Type B pancreatic cell (in vitro differentiated cells): ENCODE measurements at places on chromosomes 1 and 21. TPM values are rescaled to one million over a fixed set of nuclear protein-coding genes. Genes with fewer than 3 reads are reported as not detected.

The FCGR3B gene
- total RNA-seq = not detected in 2 replicates

- DNase-seq = no peak
- peak overlapping the region; percentile 97 for H3K4me3 ChIP-seq
- no peaks in the 10 kb centered on the region for H3K36me3 ChIP-seq
These were observed 977 bp downstream of the LCA5L start for GRCh38 chr21:39444421-39445180.

The SLAMF7 gene
- 0.45 and 0.48 TPM in 2 replicates for total RNA-seq

- H3K27me3 ChIP-seq = no peaks in the 10 kb centered on the region
- no peaks in the 10 kb centered on the region for H3K4me1 ChIP-seq
- DNase-seq = no peak
- H3K4me3 ChIP-seq = no peak overlapping the region
These were observed 121.7 kb downstream of the ATF6 start for GRCh38 chr1:161887730-161888287.

DNA sequence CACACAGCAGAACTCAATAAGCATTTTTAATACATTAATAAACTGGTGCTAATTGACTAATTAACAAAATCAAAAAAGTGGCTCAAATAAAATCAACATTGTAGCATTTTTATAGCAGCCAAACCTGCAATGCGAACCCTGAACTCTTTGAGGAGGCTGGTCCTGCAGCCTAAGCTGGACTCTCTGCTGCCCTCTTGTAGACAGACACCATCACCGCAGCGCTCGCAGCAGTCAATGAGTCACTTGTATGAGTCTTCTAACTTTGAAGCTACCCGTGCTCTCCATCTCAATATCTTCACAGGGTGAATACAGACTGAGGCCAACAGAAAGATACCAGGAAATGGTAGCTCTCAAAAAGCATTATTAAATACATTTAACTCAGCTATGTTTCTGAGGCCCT is 9.7 kb upstream of the KRTAP7-1 start:
- H3K27me3 ChIP-seq = no peaks in the 10 kb centered on the region
- no peak overlapping the region for H3K27ac ChIP-seq
- no peak for DNase-seq
- H3K36me3 ChIP-seq = no peaks in the 10 kb centered on the region

The EPHB2 gene
- 40.3 and 44.6 TPM in 2 replicates for total RNA-seq

DNA sequence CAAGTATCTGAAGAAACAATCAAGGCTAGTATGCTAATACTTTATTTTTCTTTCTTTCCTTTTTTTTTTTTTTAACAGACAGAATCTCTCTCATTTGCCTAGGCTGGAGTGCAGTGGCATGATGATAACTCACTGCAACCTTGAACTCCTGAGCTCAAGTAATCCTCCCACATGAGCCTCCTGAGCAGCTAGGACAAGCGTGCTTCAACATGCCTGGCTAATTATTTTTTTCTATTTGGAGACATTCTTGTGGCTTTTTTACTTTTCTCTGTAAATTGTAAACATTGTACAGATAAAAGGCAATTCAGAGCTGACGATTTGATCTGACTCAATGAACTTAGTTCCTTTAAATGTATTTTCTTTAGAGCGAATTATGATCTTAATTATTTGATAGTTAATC is 41.4 kb downstream of the CCDC18 start:
- H3K27ac ChIP-seq = no peak overlapping the region
- H3K4me1 ChIP-seq = no peaks in the 10 kb centered on the region
- no peak overlapping the region for H3K4me3 ChIP-seq
- DNase-seq = no peak

DNA sequence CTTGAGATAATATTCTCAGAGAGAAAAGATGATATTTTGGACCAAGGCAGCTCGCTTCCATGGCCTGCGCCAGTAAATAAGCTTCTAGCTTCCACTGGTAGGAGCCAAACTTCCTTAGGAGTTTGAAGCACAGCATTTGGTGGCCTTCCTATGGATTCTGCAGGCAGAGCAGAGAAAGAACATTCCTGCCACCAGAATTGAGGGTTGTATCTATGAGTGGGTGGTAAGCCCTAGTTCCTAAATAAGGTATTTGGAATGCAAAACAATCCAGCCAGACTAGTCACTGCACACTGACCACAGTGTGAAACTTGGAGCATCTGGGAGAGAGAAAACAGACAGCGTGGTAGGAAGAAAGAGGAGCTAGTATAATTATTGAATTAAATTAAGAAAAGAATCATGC is 54.1 kb upstream of the BCAR3 start:
- H3K4me3 ChIP-seq = no peak overlapping the region
- no peak for DNase-seq
- no peaks in the 10 kb centered on the region for H3K36me3 ChIP-seq
- H3K27ac ChIP-seq = no peak overlapping the region

- H3K4me3 ChIP-seq = peak overlapping the region; percentile 27
- no peak overlapping the region for H3K27ac ChIP-seq
- peaks cover 79% of the 10 kb centered on the region for H3K27me3 ChIP-seq
- H3K4me1 ChIP-seq = peaks cover 18% of the 10 kb centered on the region
- no peak for DNase-seq
These were observed 122.4 kb downstream of the LMX1A start for GRCh38 chr1:165234149-165234548.

The DNASE2B gene
- not detected in 2 replicates for total RNA-seq
